ENCODE measurements at places on chromosomes 13 and 19.

GRCh38 chr13:96525715-96526114, 435.8 kb downstream of the HS6ST3 start:
- DNase-seq = no peak

GRCh38 chr13:97429681-97430081, 4.3 kb upstream of the RAP2A start:
- no peak for DNase-seq

DNA sequence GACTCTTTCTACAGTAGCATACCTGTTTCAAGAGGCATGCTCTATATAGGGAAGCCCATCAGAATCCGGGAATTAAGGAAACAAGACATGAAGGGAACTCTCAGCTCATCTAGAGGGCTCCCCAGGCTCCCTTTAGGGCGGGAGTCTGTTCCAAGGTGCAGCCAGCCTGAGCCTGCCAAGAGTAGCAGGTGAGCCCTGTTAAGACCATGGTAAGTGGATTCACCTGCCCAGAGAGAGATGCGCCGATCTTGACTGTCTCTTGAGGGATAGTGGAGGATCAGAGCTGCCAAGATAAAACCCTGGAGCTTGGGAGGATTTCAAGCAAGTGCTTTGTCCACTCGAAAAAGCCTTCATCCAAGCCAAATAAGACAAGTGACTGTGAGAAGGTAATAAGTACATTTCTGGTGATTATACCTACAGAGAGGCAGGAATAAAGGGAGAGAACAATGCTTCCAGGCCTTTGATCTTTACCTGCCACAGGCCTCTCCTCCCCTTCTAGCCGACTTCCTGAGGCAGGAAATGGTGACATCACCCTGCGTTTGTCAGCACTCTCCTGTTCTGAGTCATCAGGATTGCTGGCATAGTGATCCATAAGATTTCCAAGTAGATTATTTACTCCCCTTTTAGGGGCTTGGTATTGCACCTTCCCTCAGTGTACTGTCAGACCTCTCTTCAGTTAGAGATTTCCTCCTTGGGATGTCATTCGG, 31.5 kb downstream of the KLF5 start:
- DNase-seq = no peak

GRCh38 chr13:73514208-73514607, 455.4 kb downstream of the KLF5 start:
- DNase-seq = no peak

GRCh38 chr13:98977568-98978265, at the start of gene DOCK9:
TSS of gene DOCK9 (minus strand) at chr13:98978064. CDS start at chr13:98977909, 155 bp downstream.
- no peak for DNase-seq

DNA sequence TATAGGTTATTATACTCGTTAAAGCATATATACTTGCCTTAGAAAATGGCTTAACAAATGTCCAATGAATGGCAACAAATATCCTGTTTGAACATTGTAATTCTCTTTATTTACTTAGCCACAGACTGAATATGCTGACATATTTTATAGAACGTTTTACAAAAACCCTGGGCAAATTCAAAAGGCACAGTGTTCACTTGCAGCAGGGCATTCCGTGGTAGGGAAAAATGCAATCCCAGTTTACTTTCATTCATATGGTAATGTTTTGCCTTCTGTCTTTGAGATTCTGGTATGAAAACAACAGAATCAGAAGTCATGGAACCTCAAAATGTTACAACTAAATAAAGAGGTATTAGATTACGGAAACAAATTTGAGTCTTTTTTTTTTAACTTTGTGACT, 56.2 kb upstream of the MYCBP2 start:
- no peak for DNase-seq

DNA sequence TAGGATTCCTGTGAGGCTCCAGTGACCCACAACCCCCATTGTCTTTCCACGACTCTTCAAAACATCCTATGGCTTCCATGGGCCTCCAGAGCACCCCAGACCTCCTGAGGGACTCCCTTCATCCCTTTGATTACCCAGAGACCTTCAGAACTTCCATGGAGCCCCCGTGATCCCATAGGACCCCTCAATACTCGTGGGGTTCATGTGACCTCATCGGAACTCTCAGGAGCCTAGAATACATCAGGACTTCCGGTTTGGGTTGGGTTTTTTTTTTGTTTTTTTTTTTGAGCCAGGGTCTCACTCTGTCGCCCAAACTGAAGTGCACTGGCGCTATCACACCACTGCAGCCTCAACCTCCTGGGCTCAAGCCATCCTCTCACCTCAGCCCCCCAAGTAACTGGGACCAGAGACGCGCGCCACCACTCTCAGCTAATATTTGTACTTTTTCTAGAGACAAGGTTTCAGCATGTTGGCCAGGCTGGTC, 774 bp downstream of the ALDH16A1 start:
- no peak for DNase-seq

GRCh38 chr13:60230593-60230992, 66.9 kb upstream of the DIAPH3 start:
- no peak for DNase-seq

DNA sequence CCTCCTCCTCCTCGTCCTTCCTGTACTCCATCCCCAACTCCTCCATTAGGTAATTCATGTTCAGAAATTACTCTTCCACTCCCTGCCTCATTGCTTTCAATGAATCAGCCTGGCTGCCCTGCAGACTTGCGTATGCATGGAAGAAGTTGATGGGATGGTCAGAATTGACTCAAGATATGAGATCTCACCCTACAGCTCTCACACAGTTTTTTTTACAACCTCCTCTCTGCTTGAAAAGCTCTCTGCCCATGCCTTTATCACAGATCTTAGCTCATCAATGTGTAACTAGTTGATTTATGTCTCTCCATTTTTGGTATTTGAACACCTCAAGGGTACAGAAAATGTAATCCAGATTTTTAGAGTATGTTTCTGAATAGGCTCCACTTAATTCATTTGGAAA, 506.9 kb downstream of the TBC1D4 start:
- no peak for DNase-seq

DNA sequence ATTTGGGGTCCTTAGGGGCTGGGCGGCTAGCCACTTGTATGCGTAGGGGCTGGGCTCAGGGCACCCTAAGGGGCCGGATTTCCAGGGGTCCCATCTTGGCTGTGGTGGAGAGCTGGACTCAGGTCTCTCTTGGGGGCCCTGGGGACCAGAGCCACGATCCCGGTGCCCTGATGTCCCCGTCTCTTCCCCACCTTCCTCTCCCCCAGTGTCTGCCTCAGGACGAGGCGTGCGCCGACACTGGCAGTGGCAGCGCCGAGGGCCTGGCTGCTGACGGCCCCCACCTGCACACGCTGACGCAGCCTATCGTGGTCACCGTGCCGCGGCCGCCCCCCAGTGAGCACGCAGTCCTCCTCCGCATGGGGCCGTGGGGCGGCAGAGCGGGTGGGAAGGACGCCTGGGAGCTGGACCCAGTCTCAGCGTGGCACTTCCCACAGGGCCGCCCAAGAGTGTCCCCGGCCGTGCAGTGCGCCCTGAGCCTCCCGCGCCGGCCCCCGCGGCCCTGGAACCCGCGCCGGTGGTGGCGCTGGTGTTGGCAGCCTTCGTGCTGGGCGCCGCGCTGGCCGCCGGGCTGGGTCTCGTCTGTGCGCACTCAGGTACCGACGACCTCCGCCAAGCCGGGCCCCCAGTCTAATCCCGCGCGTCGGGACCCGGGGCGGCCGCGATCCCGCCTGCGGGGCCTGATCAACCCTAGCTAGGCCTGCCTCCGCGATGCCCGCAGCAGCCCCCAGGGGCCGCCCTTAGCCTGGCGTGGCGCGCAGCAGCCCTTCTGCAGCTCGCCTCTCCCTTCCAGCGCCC, 2.7 kb upstream of the SNAPC2 start:
- peak; percentile 51 for DNase-seq

- no peak for DNase-seq
Measured at GRCh38 chr19:37909661-37910199, 2.7 kb downstream of the SIPA1L3 start.
